ENCODE measurements at places on chromosomes 5 and 9.

DNA sequence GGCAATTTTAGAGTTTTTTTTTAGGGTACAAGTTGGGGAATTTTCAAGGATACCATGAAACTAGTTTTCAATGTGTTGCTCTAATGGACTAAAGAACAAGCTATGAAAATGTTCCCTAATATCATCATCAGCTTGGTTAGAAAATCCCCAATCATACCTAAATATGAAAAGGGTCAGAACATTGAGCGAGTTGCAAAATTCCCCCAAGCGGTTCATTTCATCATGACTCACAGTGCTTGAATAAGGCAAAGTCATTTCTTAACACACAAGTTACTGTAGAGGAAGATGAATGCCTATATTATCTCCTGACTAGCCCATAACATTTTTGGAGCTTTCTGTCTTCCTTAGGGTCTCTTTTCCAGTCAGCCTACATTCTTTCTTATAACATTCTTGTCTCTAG lies 62.7 kb downstream of the ST8SIA4 start:
- DNase-seq: no peak

- no peak for DNase-seq
Observed at GRCh38 chr9:26786564-26786963, 106.0 kb downstream of the CAAP1 start.

DNA sequence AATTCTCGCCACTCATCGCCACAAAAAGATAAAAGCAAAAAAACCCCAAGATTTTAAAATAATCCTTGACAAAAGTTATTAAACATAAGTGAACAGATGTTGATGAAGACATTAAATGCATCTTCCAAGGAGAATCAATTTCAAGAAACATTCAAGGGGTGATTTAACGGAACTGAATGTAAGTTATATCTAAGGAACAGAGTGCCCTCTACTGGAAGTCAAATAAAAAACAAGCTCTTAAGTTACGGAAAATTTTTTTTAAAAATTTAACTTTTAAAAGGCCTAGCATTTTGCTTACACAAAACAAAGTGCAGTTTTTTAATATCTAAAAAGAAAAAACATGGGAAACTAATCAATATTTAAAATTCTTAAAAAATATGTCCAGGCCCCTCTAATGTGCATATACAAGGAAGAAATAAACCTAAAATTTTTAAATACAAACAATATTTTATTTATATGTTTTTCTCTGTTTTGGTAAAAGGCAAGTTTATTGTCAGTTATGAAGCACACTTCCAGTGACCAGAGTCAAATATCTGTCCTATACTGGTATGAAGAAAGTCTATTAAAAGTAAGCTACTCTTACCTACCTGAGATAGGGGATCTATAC lies 28.0 kb downstream of the TEX10 start:
- no peak for DNase-seq

- no peak for DNase-seq
Observed at GRCh38 chr9:130665431-130666392, 1.3 kb downstream of the PRDM12 start.

GRCh38 chr9:114370251-114370967 lies 17.4 kb downstream of the AKNA start:
- no peak for DNase-seq

DNA sequence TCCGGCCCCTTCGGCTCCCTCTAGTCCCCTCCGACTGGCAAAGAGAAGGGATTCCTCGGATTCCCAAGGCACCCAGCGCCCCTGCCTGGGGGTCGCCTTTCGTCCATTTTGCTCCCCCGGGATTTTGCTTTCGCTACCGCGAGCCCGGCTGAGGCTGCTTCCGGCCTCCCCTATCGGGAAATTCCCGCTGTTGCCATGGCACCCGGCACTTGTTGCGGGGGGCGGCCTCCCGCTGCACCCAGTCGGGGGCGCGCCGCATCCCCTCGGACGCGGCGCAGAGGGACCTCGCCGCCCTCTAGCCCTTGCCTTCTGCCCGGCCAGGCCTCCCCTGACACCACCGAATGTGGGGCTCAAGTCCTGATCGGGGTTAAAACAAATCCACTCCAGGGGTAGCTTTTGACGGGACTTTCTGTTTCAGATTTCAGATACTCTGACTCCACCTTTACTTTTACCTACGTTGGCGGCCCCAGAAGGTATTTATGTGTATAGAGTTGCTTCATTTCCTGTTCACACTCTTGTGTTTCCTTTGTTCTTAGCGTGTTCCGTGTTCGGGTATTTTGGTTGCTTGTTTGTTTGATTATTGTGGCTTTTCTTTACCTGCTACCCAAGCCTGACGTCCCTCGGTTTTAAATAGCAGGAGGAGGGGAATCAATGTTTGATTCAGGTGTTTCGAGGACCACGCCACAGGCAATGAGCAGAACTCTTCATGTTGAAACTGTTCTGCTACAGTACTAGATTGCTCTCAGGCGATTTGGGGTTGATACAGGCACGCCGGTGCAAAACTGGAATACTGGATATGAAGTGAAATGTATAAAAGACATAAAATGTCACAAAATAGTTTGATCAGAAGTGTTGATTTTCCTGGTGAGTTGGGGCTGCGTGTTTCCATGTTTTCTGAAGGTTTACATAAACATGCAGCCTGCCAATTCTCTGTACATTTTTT lies 1.5 kb downstream of the PARP8 start:
- DNase-seq: peak; percentile 86

DNA sequence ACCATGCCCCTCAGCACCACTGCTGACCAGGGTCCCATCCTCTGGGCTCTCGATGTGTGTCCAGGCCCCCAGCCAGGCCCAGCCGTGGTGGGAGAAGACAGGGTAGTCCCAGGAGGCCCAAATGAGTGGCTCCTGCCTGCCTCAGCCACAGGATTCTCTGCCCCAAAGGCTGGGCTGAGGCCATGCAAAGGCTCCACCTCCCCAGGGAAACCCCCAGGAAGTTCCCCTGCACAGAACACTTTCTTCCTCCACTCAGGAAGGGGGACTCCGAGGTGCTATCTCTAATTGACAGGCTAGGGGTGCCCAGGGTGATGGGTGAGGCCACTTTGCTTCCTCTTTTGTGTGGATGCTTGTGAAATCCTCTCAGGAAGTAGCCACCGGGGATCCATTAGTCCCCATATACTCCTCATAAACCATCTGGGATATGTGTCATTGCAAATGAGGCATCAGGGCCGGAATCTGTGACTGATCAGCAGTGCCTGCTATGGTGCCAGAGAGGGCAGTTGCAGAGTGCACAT lies 23.1 kb upstream of the TDRD7 start:
- no peak for DNase-seq

- no peak for DNase-seq
Observed at GRCh38 chr9:9625248-9625647, 987.6 kb downstream of the PTPRD start.

DNA sequence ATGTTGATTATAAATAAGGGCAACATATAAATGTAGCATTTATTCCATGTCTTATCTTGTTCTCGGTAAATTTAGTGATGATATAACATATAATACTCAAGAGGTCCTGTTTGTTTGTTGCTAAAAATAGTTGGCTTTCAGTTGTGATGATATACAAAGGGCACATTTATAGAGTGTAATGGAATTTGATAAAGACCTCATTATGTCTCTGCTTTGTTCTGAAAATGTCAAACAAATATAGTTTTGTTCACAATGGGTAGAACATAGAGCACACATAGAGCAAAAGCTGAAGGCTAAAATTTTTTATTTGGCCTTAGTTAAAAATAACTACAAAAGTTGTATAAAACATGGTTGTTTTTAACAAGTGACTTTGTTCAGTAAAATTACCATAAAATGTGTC lies 477.1 kb upstream of the SMC2 start:
- no peak for DNase-seq

DNA sequence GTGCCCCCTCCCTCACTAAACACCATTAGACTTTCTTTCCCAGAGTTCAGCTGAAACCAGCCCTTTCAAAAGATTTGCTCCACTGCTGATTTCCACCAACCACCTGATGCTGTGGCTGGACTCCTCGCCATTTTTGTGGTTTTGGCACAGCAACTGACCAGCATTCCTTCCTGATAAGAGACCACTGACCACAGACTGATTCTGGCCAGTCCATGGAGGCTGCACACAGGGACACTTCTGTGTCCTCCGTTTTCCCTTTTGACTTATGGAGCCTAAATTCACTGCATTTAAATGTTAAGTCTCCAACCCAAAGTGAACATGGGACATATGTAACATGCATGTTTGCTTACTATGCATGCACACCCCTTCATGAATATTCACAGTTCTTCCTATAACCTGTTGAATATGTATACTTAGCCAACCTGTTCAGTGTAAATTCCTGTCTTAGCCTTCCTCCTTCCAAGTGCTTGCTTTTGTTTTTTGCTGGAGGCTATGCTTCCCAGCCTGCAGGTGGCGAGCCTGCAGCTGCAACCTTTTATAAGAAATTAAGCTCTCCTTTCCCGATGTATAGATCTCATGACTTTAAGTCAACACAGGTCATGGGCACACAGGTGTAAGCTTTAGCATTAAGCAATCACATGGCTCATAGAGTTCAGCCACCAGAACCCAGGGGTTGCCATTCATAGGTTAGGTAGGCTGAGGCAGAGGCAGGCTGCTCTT lies 78.7 kb downstream of the ACTL7B start:
- no peak for DNase-seq

DNA sequence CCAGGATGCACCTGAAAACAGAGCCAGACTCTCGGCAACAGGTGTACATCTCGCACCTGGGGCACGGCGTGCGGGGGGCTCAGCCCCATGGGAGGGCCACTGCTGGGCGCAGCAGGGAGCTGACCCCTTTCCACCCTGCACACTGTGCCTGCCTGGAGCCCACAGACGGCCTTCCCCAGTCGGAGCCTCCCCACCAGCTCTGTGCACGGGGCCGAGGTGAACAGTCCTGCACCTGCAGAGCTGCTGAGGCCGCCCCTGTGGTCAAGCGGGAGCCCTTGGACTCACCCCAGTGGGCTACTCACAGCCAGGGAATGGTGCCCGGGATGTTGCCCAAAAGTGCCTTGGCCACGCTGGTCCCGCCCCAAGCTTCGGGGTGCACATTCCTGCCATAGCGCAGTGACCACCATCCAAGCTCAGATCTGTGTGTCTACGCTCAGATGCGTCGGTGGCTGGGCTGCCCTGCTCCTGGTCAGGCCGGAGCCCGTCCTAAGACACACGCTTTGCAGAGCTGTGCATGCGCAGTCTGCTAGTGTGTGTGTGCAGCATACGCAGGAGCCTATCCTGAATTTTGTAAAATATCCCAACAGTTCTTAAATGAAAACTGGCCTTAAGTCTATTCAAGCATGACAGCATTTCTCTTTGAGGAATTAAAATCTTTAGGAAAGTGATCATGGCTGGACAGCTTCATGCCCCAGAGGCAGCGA lies 8.4 kb upstream of the EXOC3 start:
- no peak for DNase-seq

- DNase-seq: no peak
Observed at GRCh38 chr5:83527221-83527620, 55.7 kb downstream of the VCAN start.

DNA sequence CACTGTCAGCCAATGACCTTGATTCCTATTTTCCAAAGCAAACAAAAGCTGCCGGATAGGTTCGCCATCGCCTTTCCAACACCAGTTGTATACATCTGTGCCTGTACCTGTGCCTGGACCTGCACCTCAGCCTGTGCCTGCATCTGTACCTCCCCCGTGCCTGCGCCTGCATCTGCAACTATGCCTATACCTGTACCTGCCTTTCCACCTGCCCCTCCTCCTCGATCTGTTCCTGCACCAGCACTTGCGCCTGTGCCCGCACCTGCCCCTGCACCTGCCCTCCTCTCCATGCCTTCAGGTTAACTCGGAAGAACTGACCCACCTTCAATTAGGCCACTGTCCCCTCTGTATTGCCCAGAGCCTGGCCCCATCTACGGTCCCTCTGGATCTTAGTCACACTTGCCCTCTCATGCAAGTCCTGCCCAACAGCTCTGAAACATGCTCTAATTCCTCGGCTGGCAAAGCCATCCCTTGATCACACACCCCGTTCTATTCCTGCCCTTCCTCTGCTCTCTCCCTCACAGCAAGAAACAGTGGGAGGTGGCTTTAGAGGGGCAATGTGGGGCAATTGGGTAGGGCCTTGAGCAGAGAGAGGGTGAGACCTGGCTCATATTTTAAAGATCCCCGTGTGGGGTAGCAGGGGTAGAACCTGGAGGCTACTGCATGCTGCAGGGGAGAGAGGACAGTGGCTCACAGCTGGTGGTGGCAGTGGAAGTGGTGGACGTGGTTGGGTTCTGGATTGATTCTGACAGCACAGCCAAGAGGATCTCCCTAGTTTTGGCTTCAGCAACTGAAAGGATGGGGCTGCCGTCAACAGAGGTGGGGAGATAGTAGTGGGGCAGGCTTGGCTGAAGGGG lies 59.6 kb upstream of the PHYKPL start:
- no peak for DNase-seq

DNA sequence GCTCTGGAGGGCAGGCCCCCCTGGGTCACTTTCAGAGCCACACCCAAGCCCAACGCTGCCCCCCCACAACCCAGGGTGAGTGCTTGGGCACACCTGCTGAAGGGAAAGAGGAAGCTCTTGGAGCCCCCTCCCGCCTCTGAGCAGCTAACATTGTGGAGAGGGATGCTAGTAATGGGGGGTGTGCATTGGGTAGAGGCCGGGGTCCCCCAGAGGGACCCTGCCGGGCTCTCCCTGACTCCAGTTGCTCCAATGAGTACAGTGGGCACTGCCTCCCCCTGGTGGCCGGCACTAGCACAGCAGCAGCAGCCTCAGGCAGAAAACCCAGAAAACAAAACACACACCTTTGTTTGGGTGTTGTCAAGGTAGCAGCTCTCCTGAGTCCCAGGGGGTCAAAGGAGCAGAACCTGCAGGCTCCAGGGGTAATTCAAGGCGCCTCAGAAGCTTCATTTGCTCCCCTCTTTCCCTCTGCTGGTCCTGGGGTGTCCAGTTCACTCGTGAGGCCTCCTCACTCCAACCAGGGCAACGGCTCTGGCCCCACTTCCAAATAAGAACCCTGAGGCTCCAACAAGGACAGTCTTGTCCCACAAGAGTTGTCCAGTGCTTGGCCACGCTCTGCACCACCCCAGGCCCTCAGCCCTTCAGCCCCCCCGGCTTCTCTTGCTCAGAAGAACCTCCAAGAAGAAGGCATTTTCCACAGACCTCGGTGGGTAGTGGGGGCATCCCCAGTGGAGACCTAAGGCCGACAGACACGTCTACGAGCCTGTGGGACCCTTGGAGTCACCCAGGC lies 16.1 kb downstream of the GBGT1 start:
- DNase-seq: peak; percentile 74

DNA sequence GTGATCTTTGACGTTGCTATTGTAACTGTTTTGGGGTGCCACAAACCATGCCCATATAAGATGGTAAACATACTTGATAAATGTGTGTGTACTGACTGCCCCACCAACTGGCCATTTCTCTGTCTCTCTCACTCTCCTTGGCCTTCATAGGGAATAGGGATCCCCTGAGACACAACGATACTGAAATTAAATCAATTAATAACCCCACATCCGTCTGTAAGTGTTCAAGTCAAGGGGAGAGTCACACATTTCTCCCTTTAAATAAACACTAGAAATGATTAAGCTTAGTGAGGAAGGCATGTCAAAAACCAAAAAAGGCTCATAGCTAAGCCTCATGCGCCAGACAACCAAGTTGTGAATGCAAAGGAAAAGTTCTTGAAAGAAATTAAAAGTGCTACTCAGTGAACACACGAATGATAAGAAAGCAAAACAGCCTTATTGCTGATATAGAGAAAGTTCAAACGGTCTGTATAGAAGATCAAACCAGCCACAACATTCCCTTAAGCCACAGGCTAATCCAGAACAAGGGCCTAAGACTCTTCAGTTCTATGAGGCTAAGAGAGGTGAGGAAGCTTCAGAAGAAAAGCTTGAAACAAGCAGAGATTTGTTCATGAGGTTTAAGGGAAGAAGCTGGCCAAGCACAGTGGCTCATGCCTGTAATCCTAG lies 111.1 kb downstream of the UGCG start:
- no peak for DNase-seq

- no peak for DNase-seq
Observed at GRCh38 chr9:32414856-32415255, 30.4 kb downstream of the ACO1 start.

GRCh38 chr9:129139233-129139992 lies 28.2 kb downstream of the PTPA start:
- peak; percentile 64 for DNase-seq
